Activated T-cell treated with anti-CD3 and anti-CD28 coated beads for 24 hours (primary cell): ENCODE measurements at places on chromosomes 6 and 20.

GRCh38 chr6:155187106-155187505 lies 76.7 kb upstream of the CLDN20 start:
- DNase-seq, result no peak

DNA sequence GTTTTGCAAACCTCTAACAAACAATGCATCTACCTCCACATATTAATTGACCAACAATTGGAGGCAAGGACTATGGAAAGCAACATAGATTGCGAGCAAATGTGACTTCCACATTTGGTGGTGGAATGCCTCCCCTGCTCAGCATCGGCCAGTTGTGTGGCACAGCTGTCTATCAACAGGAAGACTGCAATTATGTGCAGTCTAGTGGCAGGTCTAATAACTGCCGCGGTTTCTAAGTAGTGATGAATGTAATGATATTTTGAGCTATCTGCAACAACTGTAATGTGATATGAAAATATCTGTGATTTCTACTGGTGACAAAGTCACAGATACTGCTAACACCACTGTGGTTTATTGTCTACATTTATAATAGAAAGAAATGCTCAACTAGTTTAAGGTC lies 56.8 kb downstream of the NCR2 start:
- no peak for DNase-seq

- no peak for DNase-seq
Observed at GRCh38 chr6:151869345-151869744, 61.9 kb downstream of the ESR1 start.

GRCh38 chr6:40693768-40694167 lies 106.6 kb upstream of the LRFN2 start:
- no peak for DNase-seq

- DNase-seq, result no peak
Observed at GRCh38 chr20:33673410-33674293, 576 bp downstream of the NECAB3 start.

DNA sequence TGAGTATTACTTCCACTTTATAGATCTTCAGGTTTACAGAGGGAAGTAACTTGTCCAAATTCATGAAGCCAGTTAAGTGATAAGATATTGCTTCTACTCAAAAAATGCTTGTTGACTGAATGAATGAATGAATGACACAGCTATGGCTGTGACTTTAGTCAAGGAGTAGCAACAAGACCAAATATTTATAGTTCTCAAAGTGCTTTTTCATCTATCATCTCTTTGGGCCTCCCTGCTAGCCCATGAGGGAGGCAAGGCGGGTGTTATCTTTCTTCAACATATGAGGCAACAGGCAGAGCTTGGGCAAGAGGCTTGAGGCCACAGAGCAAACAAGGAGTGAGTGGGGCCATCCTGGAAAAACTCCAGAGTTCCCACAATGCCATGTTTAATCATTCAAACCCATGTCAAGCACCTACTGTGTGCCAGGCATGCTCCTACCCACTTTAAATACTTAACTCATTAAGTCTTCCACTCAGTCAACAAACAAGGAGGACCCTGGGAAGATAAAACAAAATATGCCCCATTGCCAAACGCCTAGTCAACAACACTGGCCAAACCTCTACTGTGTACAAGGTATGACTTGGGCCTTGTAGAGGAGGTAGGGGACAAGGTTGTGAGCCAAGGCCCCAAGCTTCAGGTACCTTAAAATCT lies 15.9 kb downstream of the BCL2L1 start:
- no peak for DNase-seq

DNA sequence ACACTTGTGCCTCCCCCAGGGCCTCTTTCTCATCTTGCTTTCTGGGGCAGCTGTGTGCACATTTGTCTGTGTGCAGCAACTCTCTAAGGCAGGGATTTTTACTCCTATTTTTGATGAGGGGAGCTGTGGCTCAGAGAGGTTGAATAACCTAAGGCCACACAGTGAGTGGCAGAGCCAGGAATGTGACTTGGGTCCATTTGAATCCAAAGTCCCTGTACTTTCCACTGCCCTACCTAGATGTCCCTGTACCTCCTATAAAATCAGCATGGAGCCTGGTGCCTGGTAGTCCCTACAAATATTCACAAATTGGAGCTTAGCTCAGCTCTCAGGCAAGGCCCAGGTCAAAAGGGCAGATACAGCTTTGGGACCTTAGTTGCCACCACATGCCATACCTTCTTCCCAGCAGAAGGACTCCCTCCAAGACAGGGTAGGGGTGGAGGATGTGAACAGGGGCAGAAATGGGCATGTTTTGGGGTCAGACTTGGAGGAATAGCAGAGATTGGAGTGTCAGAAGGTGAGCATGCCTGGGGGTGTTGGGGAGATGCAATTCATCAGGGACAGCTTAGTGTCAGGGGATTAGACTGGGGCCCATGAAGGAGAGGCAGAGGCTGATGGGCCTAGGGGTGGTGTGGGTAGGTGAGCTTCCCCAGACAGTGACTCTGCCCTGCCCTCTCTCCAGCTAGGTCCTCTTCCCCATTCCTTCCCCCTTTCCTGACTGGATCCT lies 4.1 kb upstream of the VEGFA start:
- DNase-seq, result no peak

GRCh38 chr6:167839755-167840154 lies 13.0 kb downstream of the AFDN start:
- no peak for DNase-seq

GRCh38 chr6:91879386-91879995 lies 1292.6 kb upstream of the MAP3K7 start:
- no peak for DNase-seq
